ENCODE measurements at places on chromosomes 12 and 14.

DNA sequence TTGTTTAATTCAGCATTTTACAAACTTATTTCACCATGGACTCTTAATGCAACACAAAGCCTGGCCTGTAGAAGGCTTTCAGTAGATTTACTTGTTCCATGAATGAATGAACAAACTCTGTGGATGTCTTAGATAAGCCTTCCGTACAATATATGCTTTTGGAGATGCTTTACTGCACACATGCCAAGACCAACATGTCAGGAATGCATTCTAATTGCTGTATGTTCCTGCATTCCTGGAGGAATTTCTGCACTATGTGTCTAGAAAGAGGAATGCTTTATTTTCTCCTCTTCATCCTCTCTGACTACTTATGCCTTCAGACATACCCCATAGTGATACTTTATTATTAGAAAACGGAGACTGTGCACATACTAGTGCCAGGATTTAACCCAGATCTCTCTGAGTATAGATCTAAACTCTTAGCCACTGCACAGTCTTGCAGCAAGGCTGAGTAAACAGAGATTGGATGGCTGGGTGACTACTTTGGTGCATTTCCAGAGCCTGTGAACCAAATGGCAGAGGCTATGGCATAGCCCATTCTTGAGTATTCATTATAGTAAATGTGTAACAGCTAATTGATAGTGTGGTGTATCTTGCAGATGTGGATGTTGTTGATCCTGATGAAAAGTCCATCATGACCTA, 108.2 kb downstream of the SYNE2 start:
- DNase-seq = no peak

DNA sequence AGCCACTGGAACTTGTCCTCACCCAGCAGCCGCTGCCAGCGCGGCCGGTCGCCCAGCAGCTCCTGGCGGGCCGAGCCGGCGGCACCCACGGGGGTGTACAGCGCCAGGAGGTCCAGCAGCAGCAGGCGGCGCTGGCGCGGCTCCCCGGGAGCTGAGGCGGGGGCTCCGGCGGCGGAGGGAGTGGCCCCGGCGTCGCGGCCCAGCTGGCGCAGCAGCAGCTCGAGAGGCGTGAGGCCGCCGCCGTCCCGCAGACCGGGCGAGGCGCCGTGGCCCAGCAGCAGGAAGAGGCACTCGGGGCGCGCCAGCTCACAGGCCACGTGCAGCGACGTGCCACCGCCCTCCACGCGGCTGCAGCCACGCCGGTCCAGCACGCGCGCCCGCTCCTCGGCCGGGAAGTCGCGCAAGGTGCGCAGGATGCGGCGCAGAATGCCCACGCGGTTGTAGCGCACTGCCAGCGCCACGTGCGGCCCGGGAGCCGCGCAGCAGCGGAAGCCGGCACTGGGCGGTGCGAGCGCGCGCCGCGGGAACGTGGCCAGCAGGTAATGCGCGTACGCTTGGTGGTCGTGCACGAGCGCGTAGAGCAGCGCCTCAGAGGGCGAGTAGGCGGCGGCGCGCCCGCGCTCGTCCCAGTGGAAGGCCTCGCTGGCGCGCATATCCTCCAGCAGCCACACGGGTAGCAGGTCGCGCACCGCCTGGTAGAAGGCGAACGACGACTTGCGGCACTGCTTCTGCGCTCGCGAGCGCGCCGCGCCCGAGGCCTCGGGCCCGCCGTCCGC, 2.3 kb downstream of the ANKRD9 start:
- DNase-seq = no peak

DNA sequence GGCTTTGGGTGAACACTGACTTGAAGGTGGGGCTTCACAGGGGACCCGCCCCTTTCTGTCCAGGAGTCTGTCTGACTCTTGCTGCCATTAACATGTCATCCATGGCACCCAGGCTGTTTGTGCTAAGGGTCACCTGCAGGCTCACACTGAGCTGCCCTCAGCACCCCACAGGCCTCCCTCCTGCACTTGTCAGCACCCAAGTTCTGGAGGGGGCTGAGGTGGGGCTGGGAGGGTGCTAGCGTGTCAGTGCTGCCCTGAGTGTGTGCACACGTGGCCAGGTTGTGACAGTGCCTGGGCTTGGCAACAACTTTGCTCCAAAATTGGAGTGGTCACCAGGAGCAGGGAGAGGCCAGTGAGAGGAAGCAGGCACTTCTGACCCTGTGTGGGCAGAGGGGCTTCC, 963.2 kb downstream of the TRHDE start:
- no peak for DNase-seq

- DNase-seq = no peak
Measured at GRCh38 chr14:91980157-91980556, 32.7 kb upstream of the FBLN5 start.

DNA sequence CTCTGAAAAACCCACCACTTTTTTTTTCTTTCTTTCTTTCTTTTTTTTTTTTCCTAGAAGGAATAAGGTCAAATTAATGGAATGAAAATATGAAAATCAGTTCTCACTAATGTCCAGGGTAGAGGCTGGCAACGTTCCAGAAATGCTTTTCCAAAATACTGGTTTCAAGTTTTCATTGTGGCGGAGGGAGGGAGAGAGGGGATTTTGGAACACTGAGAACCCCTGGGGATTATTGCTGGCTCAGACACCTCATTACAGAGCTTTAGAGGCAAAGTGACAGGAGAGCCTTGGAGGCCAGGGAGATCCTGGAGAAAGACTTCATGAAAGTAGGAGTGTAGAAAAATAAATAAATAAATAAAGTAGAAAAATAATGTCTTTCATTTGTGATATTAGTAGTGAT, 45.4 kb downstream of the ALX1 start:
- DNase-seq = no peak

GRCh38 chr12:57309420-57309819, 58.4 kb upstream of the STAC3 start:
- no peak for DNase-seq

DNA sequence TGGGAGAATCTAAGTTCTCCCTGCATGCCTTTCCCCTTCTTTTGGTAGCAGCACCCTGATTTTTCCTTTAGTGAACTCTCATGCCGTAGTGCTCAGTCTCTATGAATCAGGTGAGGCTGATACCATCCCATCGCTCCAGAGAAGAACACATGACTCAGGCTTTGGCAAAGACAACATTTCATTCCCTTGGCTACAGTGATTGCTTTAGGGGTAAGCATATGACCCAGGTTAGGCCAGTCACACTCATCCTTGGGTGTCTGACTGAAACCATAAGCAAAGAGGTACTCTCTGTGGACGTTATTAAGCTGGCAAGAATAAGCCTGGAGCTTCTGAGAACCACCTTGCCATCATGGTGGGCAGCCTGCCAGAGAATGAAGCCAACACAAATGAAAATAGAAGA, 141.8 kb downstream of the MYRFL start:
- DNase-seq = no peak

GRCh38 chr12:2691345-2692071, 103.3 kb upstream of the FKBP4 start:
- DNase-seq = peak; percentile 71

- DNase-seq = no peak
Measured at GRCh38 chr12:43357141-43357540, 194.9 kb downstream of the ADAMTS20 start.

DNA sequence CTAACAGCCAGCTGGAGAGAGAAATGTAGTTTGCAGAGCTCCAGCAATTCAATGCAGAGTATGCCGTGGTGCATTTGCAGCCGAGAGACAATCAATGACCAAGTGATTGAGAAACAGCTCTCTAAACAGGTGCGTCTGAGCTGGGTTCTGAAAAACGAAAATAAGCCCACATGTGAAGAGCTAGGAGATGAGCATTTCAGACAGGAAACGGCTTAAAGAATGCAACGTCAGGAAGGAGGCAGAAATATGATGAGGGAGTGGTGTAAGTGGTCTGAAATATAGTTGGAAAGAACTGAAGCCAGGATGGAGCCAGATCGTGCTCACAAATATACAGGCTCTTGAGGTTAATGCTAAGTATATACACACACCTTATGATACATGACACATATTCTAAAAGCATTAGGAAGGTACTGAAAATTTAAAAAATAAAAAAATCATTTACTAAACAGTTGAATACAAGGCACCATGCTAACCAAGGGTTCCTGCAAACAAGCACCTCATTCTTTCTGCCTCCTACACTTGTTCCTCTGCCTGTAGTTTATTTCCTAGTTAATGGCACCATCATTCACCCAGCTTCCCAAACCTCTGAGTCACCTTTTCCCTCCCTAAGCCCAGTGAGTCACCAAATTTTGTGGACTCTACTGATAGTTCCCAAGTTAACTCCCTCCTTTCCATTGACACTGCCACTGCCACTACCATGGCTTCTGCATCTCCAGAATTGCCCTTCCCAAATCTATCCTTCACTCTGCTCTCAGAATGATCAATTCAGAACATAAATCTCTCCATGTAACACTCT, 2.3 kb upstream of the GARIN2 start:
- peak; percentile 12 for DNase-seq

DNA sequence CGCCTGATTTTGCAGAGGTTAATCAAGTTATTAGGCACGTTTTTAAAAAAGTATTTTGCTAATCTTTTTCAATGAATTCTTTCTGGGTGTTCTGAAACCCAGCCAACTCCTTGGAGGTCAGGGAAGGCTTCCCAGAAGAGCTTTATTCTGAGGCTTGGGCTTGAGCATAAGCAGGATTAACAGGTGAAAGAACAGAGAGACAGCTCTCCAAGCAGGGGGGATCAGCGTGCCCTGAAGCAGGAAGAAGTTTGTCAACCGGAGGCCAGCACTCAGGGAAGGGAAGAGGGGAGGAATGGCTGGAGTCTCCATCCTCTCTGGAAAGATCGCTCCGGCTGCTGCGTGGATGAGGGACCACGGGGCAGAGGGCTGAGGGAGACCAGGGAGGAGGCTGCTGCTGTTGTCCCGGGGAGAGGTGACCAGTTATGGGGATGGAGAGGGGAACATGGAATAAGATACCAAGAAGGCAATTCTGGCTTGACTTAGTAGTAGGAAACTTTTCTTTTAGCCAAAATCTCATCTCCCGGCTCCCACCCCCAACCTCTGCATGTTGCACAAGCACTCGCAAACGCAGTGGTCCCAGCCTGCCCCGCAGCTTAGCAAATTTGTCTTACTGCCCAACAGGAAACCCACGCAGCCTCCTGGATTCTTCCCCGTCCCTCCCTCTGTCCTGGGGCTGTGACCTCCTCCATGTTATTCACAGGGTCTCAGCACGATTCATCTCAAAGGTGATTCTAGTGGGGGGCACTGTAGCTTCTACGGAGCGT, 1.1 kb upstream of the SSH1 start:
- DNase-seq = peak; percentile 16

- DNase-seq = no peak
Measured at GRCh38 chr14:69247676-69248440, 12.1 kb upstream of the GALNT16 start.

- DNase-seq = no peak
Measured at GRCh38 chr12:100799770-100800169, 5.2 kb downstream of the ANO4 start.

GRCh38 chr12:128920468-128920867, 67.2 kb downstream of the GLT1D1 start:
- DNase-seq = no peak

GRCh38 chr12:8517971-8518370, 4.7 kb downstream of the CLEC4D start:
- no peak for DNase-seq

- no peak for DNase-seq
Measured at GRCh38 chr14:69323266-69323998, 63.5 kb downstream of the GALNT16 start.

- no peak for DNase-seq
Measured at GRCh38 chr14:104726600-104727451, 2.8 kb downstream of the ADSS1 start.

- no peak for DNase-seq
Measured at GRCh38 chr14:38342803-38343202, 86.9 kb upstream of the CLEC14A start.

GRCh38 chr12:57470970-57471656, 8.6 kb downstream of the ARHGAP9 start:
- no peak for DNase-seq

DNA sequence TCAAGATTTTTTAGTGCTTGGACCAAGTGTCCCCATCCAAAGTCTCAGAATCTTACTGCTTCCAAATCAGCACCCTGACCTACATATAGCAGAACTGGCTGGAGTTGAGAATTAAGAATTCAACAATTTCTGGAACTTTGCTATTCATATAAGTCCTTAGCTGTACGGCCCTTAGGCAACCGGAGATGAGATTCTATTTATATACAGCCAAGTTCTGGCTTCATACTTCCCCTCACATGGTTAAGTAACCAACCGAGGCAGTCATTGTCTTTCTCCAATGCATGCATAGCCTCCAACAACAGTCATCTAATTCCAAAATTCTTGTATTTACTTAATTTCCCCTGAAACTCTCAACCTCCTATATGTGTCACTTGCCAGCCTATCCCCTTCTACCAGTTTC, 76.6 kb downstream of the SINHCAF start:
- no peak for DNase-seq

DNA sequence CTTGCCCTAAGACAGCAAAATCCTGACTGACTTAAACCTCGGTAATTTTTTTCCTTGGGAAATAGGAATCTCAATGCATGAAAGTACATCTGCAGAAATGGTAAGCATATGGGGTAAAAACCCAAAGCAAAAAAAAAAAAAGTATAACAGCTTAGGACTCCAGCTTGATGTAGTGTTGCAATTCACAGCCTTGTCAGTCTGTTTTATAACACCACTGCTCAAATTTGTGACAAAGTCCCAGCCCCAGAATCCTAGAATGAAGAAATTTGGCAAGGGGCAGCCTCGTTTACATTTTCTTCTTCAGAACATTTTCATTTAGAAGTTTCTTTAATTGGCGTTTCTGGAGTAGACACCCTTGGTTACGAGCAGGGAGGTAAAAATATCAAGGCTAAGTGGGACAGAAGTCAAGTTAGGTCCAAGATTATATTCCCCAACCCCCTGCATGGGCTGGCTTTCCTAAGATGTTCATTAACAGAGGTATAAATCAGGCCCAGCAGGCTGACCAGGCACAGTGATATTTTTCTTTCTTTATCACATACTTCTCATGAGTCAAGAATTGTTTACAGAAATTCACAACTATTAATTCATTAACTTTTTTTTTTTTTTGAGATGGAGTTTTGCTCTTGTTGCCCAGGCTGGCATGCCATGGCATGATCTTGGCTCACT, 424.0 kb downstream of the RMST start:
- no peak for DNase-seq

DNA sequence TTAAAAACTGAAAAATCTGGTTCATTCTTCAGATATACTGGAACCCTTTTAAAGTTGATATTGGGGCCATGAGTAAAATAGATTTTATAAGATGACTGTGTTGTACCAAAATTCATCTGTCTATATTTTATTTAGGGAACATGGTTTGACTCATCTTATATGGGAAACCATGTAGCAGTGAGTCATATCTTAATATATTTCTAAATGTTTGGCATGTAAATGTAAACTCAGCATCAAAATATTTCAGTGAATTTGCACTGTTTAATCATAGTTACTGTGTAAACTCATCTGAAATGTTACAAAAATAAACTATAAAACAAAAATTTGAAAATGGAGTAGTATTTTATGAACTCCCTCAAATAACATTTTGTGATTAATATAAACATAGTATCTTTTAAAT, 14.2 kb downstream of the PTGER2 start:
- DNase-seq = no peak
